Stimulated activated CD8-positive, alpha-beta memory T cell treated with anti-CD3 and anti-CD28 coated beads, Interleukin-7, amount 100 ng/mL, for 1 hour (primary cell): ENCODE measurements at places on chromosomes 16 and 17.

DNA sequence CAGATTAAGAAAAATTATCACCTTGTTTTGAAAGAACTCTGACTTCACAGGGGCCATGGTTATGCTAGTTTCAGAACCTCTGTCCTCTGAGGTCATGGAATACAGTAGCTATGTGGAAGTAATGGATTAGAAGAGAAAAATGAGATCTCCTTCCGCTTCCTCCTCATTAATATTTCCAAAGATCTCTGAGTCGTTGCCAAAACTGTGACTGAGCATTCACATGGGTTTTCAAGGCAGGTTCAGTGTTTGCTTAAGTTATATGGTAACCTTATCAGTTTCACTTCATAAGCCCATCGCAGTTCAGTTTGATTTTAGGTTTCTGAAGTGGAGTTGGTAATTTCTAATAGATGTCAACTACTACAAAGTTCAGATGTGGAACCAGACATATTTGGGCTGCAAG is 321.2 kb upstream of the SOX9 start:
- no peak for DNase-seq

GRCh38 chr16:57507136-57508034 is 21.1 kb upstream of the DOK4 start:
- no peak for DNase-seq

DNA sequence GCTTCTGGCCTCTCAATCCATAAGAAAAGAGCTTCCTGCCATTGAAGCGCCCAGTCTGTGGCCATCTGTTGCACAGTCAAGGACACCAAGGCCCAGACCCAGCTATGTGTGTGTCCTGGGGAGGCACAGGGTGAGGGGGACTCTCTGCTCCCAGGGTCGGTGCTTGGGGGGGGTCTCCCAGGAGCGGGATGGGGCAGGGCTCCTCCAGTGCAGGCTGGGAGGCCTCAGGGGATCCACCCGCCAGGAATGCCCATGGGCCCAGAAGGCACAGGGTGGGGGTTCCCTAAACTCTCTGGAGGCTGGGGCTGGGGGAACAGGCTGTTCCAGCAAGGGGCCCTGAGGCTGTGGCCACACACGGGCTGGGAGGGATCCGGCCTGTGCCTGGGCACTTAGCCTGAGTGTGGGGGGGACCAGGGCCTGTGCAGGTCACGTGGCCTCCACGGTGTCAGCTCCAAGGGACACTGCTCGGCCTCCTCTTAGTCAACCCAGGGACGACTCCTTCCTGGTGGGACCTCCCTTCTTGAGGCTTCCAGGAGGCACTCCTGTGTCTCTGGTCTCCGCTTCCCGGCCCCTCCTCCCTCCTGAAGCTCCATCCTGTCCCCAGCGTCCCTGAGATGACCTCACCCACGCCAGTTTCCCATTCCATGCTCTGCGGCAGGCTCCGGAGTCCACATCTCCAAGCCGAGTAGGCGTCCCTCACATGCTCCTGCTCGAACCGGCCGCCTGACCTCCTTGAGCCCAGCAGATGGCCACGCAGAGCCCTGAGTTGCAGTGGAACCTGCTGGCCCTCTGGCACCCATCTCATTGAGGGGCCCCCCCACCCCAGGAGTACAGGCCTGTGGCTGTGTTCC is 23.1 kb upstream of the BAHCC1 start:
- no peak for DNase-seq

DNA sequence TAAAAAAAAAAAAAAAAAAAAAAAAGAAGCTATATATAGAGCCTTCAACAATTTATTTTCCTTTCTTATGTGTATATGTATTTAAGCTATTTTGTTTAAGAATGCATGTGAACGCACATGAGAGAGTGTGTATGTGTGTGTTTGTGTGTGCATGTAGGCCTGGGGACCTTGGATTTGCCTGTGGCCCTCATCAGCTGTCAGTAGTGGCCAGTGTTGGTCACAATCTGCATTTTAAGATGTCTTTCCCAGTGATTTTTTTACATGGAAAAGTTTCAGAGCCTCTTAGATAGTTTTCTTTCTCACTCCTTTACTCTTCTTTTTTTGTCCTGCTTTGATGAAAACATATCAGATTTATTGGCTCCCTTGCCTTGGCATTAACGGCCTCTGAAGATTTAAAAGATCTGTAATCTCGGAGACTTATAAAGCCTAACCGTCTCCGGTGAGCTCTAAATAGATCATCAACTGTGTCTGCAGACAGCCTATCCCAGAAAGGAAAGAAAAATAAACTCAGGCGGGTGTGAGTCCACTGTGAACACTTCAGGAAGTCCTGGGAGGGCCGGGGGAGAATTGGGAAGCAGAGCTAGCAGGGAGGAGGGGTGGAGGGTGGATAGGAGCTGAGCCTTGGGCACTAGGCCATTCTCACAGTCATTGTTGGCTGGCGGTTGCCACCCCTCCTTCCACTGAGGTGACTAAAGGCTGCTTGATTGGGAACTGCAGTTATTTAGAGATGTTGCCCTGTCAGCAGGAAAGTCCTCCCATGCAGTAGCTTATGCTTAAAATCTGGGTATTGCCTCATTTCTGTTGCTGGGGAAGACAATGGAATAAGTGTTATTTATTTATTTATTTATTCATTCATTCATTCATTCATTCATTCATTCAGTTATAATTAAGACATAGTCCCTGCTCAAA is 86.8 kb downstream of the WWP2 start:
- no peak for DNase-seq

GRCh38 chr17:6551869-6552531 is 4.4 kb downstream of the PITPNM3 start:
- no peak for DNase-seq

GRCh38 chr16:86516623-86517003 is 6.3 kb downstream of the FOXF1 start:
- DNase-seq = no peak

- no peak for DNase-seq
These were observed 38.5 kb upstream of the CNEP1R1 start for GRCh38 chr16:49986351-49987124.

DNA sequence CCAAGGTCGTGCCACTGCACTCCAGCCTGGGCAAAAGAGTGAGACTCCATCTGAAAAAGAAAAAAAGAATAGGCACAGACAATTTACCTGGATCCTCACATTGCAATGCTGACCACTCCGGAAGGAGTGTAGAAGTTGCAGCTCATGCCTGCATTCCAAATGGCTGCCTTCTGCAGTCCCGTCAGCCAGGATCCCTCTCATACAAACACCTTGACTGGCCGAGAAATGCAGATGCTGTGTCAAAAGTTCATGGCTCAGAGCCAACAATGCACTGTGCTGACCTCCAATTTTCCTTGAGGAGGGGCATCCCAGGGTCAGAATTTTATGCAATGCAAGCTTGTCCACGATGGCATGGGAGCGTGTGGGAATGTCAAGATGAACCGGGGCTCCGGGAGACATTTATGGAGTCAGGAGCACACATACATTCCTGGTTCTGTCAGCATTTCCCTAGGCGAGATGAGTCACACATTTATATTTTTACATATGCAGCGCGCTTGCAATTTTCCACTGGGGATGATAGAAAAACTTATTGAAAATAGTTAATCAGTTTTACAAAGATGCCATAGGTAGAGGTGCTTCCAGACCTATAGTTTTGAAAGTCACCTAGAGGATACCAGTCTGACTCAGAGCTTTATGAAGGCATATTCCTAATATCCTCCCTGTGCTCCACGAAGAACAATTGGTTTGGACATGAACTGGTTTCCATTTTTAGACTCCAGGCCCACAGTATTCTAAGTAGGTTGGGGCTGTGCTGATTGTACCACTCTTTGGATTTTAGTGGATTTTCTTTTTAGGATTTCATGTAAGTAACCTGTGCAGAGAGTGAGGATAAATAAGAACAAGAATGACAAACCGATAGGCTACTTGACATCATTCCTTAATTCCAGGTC is 614.6 kb downstream of the MAF start:
- no peak for DNase-seq

DNA sequence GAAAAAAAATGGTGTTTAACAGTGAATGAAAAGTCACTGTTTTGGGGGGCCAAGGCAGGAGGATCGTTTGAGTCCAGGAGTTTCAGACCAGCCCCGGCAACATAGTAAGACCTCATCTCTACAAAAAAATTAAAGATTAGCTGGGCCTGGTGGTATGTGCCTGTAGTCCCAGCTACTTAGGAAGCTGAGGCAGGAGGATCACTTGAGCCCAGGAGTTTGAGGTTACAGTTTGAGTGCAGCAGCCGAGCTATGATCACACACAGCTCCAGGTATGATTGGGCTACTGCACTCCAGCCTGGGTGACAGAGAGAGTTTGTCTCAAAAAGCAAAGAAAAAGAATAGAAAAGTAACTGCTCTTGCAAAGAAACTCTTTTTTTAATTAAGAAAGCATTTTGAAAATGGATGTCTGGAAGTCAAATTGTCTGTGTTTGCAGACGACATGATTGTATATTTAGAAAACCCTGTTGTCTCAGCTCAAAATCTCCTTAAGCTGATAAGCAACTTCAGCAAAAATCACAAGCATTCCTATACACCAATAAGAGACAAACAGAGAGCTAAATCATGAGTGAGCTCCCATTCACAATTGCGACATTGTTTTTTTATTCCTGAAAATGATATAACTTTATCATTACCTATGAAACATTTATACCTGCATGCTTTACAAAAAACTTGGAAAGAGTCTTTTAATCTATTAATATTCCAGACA is 20.5 kb upstream of the CPD start:
- no peak for DNase-seq

DNA sequence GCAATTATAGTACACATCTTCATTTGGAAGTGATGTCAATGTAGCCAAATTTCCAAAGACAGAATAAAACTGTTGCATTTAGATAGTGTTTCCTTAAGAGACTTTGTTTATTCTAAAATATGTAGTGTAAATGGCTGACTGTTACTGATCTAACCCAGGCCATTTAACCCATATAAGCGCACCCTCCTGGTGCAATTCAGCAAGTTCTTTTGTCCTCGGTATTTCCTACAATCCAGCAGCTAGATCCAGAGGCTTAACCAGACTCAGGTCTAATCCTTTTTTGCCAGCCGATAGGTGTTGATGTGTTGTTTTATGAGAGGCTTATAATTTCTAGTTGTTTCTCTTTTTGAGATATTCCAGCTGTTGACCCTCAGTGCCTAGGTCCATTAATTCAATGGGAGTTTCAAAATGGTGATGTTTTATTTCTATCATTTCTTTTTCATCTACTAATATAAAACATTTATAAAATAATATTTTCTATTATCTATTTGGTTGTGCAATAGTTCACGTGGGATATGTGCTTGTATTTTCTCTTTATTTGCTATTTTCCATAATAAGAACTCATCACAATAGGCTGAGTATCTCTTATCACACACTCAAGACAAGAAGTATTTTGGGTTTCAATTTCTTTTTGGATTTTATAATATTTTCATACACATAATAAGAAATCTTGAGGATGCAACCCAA is 14.5 kb downstream of the ABCA9 start:
- DNase-seq = no peak

DNA sequence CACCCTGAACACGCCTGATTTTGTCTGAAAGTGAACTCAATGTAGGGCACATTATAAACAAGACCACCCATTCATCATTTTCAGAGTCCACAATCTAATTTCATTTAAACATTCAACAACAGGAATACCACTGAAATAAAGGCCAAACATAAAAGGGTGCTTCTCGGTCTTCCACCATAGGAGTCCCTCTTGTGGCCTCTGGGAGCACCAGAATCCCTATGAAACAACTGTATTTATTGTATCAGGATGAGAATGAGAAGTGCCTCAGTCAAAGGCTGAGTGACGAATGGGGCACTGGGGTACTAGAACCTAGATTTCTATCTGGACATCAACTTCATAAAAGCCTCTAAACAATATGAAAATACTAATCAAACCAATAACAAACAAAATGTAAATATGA is 40.4 kb downstream of the NXPH3 start:
- DNase-seq = no peak
